CD4-positive, alpha-beta memory T cell (primary cell): ENCODE measurements at places on chromosomes 12 and 14. TPM values are rescaled to one million over a fixed set of nuclear protein-coding genes. Genes with fewer than 3 reads are reported as not detected.

Gene INHBE
- not detected for total RNA-seq

DNA sequence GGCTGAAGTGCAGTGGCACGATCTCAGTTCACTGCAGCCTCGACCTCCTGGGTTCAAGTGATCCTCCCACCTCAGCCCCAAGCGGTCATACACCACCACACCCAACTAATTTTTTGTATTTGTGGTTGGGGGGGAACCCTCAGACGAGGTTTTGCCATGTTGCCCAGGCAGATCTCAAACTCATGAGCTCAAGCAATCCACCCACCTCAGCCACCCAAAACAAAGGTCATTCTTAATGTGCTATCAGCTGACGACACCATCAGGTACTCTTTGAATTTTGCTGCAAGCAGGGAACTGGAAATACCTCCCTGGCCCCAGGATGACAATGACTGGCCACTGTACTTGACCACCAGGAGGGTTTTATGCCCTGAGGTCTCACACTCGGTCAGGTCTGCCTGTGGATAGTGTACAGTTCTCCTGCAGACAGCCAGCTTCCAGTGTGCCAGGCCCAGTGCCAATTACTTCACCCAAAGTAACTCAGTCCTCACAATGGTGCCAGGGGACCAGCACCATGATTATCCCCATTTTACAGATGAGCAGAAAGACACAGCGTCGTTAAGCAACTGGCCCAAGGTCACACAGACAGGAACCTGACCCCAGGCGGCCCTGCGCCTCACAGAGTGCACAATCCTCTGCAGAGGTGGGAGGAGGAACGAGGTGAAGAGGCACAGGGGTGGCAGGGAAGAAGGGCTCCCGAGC is 42.9 kb downstream of the ITPK1 start:
- no peaks in the 10 kb centered on the region for H3K36me3 ChIP-seq
- no peak for DNase-seq
- H3K4me3 ChIP-seq, result no peak overlapping the region
- no peak overlapping the region for H3K27ac ChIP-seq

DNA sequence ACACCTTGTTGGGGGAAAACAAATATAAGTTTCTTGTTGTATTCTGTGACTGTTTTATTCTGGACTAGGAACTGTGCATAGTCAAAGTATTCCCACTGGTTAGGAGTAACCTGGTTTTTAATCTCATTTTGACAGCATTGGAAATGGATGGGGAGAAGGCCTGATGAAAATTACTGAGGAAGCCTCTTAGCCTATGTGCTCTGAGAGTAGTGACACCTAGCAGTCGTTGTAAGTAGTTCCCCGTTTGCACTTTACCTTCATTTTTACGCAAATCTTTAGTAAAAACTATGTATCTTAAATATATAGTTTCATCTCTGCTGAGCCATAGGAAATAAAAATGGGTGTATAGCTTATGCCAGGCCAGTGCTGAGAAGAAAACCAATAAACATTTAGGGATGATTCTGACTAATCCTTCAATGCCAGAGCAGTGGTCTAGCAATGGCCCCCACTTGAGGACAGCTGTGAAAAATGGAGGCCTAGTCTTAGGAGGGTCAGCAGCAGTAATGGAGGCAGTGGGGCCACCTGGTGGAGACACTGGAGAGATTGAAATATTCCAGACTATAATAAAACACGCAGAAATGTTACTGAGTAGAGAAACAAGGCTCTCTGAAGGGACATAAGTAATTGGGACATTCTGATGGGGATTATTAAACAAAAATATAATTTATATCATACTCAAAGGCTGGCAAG is 133.2 kb upstream of the NOVA1 start:
- no peaks in the 10 kb centered on the region for H3K27me3 ChIP-seq
- no peak overlapping the region for H3K4me3 ChIP-seq
- H3K36me3 ChIP-seq, result no peaks in the 10 kb centered on the region
- H3K4me1 ChIP-seq, result no peaks in the 10 kb centered on the region
- no peak for DNase-seq
- H3K27ac ChIP-seq, result no peak overlapping the region

Gene C12orf50
- not detected for total RNA-seq

Gene KRT8
- 0.91 TPM for total RNA-seq

- peak overlapping the region; percentile 62 for H3K4me3 ChIP-seq
- peak overlapping the region; percentile 97 for H3K27ac ChIP-seq
- H3K36me3 ChIP-seq, result peaks cover under 1% of the 10 kb centered on the region
- DNase-seq, result peak; percentile 36
- no peaks in the 10 kb centered on the region for H3K27me3 ChIP-seq
- peaks cover 31% of the 10 kb centered on the region for H3K4me1 ChIP-seq
Measured at GRCh38 chr12:57086493-57087009, 2.4 kb upstream of the NAB2 start.
